ENCODE measurements at places on chromosomes 4 and X.

GRCh38 chr4:102663073-102663472, 97.7 kb downstream of the MANBA start:
- peak; percentile 14 for DNase-seq

DNA sequence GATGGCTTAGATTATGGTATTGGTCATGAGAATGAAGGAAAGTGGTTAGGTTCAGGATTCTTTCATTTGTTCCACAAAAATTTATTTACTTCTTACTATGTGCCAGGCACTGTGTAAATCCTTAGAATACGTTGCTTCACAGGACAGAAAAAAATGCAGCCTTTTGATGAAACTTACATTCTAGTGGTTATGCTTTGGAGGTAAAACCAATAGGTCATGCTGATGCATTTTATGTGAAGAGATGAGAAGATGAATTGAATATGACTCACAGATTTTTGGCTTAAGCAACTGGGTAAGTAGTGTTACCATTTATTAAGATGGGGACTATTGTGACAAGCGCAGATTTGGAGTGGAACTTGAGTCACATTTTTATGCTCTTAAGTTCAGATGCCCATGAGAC, 165.3 kb downstream of the GLRA2 start:
- no peak for DNase-seq

DNA sequence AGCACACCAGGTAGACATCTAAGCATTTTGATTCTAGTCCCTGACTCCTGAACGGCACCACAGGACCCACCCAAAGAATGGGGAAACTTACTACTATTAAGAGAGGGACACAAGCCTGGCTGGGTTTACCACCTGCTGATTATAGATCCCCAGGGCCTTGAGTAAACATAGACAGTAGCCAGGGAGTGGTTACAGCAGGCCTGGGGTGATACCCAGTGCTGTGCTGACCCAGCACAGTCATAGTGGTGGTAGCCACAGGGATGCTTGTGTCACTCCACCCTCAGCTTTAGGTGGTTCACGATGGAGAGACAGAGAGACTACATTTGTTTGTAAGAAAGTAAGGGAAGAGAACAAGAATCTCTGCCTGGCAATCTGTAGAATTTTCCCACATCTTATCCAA, 11.7 kb downstream of the CYSLTR1 start:
- DNase-seq: no peak

- DNase-seq: no peak
Measured at GRCh38 chr4:46874811-46875210, 34.2 kb downstream of the COX7B2 start.

DNA sequence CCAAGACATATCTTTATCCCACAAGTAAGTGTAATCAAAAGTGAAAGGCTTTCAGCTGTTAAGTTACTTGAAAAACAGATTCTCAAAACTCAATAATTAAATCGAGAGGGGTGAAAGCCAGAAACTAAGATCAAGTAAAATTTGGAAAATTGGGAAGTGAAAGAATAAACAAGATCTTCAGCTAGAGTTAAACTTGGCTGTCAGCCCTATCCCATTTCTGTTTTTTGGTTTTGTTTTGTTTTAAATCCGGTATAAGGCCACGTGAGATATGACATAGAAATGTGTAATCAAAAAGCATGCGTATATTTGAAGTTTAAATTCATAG, 856.8 kb downstream of the STIM2 start:
- no peak for DNase-seq

DNA sequence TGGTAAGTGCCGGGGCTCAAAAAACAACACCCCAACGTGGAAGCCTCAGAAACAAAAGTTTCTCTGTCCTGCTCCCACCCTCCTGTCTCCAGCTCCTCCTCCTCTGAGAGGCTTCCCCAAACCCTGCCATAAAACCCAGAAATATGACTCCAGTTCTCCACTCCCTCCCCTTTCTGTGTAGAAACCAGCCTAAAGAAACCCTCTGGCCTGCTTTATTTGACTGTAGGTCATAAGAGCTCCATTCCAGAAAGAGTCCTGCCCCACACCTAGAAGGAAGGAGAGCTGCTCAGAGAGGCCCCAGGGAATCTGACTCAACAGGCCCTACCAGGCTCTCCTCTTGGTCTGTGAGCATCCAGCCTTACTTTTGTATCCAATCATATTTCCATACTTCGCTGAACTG, 872 bp upstream of the S100P start:
- DNase-seq: no peak

- DNase-seq: no peak
Measured at GRCh38 chrX:16712548-16713155, at the start of gene CTPS2. Gene CTPS2, minus strand, starts transcription at chrX:16712669. Its CDS starts 9,767 bp downstream, at chrX:16702902.

DNA sequence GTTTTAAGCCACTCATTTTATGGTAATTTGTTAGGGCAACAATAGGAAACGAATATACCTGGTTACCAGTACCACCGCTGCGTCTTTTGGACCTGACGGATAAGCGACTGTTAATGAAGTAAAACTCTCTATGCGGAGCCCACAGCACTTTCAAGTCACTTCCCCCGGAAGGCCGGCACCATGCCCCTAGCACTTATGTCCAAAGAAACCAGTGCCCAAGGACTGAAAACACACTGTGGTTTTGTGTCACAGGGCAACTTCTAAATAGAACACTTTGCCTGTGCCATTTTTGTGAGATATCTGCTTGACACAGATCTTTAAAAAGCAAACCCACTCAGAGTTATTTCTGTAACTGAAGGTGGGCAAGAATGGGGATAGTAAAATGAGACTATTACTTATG, 22.7 kb downstream of the SH3KBP1 start:
- DNase-seq: no peak

DNA sequence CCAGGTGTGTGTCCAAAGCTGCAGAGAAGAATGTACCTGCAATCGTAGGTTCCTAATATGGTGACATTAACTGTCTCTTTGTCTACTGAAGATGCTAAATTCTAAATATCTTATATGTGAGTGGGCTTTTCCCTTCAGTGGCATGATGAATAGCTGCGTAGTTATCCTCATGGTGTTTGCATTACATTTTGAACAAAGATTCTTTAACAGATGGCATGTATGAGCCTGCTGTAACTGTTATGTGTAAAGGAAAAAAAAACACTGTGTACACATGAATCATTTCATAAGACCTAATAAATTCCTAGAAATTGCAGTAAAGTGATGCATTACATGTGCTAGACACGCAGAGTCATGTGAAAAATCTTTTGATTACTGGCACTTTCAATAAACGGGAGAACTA, 288.0 kb downstream of the SH2D1A start:
- no peak for DNase-seq

DNA sequence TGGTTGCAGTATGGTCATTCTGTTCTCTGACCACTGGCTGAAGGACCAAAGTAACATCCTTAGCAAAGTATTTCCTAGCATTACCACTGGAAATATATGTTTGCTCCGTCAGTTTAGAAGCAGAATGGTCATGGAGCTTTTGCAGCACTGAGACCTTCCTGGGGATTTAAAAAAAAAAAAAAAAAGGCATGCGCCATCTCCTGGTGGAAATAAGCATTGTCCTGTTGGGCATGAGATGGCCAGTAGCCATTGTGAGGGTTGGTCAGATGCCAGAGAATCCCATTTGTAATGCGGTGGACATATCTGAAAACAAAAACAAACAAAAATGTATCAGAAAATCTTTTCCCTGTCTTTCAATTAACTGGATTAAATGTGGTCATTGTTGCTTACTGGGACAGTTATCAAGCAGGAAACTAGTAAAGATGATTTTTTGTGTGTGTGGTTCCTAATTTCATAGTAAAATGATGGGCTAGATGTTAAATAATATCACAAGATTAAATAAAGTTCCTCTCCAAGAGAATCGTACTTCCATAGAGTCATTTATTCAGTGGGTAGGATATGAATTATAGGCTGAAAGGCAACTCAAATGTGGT, 139.6 kb downstream of the SOWAHB start:
- DNase-seq: no peak

DNA sequence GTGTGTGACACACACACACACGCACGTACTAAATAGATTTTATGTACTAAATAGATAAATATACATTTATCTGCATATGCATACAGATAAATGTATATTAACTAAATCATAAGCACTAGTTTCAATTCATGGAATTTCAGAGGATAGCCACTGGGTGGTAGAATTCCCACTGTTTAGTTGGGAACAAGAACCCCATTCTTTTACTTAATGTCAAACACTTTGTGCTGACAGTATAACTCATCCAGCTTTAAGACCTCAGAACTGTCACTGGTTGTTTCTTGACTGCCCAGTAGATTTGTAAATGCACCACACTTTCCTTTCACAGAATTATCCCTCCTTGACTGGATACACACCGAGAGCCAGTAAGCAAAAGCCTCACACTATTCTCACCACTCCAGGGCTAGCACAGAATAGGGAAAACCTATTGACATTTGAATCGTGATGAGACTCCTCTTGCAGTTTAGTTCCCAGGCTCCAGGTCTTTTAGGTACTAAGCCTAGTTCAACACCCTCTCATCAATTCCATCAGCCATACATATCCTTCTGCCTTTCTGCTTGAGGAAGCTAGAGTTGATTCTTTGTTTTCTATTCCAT, 32.4 kb downstream of the PPARGC1A start:
- DNase-seq: no peak

DNA sequence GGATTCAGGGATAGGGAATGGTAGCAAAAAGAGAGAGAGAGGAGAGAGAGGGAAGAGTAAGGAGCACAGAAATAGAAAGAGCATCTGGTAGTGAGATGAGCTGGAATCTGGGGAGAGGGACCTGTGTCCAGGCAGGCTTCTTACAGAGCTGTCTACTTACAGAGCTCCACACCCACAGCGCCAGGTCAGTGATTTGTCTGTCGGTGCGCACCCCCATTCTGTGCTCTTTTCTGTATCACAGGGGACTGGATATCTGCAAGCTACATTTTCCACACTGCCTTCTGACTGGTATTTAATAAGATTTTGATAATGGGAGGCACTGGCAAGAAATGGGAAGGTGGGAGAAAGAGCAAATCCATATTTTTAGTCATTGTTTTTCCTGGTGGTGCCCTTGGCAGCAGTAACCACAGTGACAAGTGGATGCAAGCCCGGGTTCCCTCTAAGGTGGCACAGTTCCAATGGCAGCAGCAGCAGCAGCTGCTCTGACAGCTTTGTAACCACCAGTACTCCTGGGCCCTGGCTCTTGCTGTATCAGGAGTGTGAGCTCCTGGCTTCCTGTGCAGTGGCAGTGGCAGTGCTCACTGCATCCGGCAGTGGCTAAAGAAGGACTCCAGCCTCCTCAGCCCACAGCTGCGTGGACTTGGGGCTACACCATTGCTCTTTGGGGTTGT, 300.5 kb downstream of the TRIML1 start:
- no peak for DNase-seq

DNA sequence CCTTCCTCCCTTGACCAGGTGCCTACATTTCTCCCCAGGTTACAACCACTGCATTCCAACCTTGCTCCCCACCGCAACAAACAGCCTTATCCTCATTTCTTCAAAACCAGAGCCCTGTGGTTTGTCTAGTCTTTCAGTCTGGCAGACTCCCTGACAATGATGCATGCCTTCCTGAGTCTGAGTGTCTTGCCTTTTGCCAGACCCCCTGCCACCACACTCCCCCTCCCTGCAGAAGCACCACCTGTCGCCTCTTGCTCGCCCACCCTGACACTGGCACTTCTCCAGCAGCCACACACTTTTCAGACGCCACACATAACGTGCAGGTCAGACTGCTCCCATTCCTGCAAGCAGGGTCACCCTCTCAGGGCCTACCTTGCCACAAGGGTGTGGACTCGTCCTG, 349.2 kb upstream of the NOCT start:
- DNase-seq: no peak

GRCh38 chrX:7047951-7048350, 99.6 kb upstream of the STS start:
- no peak for DNase-seq

- no peak for DNase-seq
Measured at GRCh38 chrX:70405003-70405402, 18.1 kb upstream of the GDPD2 start.

DNA sequence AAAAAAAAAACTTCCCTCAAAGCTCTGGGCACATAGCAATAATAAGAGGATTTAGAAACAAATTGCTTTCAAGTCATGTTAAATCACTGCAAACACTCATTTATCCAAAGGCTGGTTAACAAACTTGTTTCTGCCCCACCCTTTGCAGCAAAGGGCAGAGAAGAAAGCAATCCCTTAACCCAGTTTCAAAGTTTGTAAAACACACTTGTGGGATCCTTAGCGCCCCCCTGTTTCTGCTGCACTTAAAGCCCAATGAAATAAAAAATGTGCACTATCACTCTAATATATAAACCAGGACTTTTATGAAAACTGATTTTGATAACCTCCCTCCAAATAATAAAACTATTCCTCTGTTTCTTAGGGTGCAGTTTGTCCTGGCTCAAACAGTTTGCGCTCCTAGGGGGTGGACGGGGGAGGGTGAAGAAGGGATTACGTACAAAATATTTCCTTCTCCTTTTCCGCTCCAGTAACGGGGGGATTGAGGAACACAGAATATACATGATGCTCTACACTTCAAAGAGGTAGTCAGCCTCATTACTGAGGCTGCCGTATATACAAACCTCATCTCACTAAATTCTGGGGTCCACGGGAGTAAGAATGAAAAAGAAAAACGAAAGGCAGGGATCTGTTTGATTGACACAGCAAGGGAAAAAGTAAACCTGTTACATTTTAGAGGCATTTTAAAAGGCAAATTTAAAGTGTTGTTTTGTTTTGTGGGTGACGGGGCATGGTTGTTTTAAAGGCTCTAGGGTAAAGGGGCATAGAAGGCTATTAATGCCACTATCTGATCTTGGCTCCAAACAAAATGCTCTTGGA, 3.1 kb upstream of the PCDH10 start:
- DNase-seq: no peak

GRCh38 chr4:5211282-5211839, 160.1 kb downstream of the STK32B start:
- DNase-seq: no peak
